ENCODE measurements at places on chromosomes 5 and 9.

DNA sequence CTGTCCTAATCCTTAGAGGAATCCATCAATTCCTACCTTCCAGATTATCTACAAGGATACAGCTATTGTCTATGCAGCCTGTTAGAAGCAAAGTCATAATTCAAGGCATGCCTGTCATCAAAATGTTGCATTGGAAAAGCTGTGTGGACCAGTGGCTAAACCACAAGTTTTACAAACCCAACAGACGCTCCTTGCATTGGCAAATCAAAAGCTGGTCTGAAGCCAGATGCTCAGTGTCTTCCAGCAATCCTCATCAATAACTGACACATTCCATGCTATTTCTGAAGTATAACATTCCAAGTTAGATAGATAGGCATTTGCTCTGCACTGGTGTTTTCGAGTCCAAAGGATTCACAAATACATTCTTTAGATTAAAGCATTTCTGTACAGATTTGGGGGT is 213.6 kb downstream of the EBF1 start:
- DNase-seq: no peak

GRCh38 chr5:123754908-123755307 is 242.9 kb downstream of the CSNK1G3 start:
- no peak for DNase-seq

- DNase-seq: no peak
These were observed 96.7 kb downstream of the MVB12B start for GRCh38 chr9:126423142-126423915.

DNA sequence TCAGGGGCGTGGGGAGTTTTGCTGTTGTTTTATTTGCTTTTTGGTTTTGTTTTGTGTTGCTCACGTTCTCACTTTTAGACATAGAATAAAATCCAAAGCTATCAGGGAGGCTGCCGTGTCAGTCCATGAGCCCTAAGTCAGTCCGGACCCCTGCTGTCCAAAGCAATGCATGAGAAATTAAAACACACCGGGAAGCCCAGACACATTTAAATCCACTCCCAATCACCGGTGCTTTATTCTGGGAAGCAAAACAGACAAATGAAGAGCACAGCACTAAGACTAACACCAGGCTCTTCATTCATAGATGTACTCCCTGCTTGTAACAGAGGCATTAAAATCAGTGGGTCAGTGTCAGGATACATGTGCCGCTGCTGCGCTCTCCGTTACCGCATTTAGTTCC is 180.9 kb downstream of the IRX2 start:
- DNase-seq: no peak

DNA sequence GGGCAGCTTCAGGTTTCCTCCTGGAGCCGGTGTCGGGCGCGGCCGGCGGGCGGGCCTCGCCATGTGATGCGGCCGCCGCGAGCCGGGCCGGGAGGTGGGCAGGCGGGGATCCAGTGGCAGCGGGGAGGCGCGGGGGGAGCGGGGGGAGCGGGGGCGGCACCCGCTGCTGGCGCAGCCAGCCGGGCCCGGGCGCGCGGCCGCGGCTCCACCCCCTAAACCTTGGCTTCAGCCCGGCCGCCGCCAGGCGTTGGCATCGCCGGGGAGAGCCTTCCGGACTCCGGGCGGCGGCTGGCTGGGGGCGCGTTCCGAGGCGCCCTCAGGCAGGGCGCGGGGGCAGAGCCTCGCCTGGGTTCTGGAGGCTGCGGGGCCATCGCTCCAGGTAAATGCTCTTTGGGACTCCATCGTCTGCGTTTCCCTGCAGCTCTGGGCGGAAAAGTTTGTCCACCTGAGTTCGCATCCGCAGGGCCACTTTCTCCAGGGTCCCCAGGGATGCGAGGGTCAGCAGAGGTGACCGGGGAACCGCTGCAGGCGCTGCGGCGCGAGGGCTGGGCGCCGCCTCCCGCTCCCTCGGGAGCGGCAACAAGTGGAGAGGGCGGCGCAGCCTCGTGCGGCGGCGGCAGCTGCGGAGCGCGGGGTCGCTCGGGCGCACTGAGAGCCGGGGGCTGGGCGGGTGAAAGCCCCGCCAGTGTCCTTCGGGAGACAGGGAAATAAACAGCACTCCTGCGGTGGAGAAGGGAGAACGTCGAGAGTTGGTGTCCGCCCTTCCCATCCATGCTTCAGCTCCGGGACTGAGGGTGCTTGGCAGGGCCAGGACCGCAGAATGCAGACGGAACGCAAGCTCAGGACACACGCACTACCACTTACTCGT is at the start of gene ARHGEF28:
Gene ARHGEF28, plus strand, starts transcription at position 253 of the 868 bp plus-strand sequence. CDS start 58,656 bp downstream, outside the sequence.
- no peak for DNase-seq

- DNase-seq: no peak
These were observed 86.6 kb upstream of the FAM120A start for GRCh38 chr9:93364734-93365426.
